Osteoblast (primary cell): ENCODE measurements at places on chromosomes 7 and 10. TPM values are rescaled to one million over a fixed set of nuclear protein-coding genes. Genes with fewer than 3 reads are reported as not detected.
A peak's percentile ranks its signal among the peaks of the same experiment; 100 is the strongest.

GRCh38 chr7:149209518-149210269 lies 14.3 kb downstream of the ZNF282 start:
- DNase-seq: peak; percentile 95

Gene ZNF862
- 8.7 and 12.7 TPM in 2 replicates for total RNA-seq

Gene EVX1
- total RNA-seq: not detected in 2 replicates

GRCh38 chr7:159091480-159092475 lies 52.9 kb downstream of the VIPR2 start:
- peak; percentile 59 for DNase-seq

DNA sequence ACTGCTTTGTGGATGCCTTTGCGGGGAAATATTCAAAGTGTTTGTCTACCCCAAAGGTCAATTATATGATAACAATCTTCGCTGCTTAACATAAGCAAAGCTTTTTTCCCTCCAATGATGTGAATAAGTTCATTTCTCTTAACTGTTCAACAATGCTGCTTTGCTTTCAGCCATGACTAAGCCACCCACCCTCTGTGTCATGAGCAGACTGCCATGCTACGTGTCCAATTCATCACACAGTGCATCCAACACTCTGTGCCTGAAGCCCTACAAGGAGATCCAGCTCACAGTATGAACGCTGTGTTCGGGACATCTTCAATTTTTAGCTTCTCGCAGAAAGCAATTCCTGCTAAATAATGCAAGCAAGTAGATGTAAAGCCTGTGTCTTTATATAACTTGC lies 5.7 kb upstream of the TAS2R40 start:
- peak; percentile 81 for DNase-seq

Gene PLCE1
- 6.2 and 7.7 TPM in 2 replicates for total RNA-seq

DNA sequence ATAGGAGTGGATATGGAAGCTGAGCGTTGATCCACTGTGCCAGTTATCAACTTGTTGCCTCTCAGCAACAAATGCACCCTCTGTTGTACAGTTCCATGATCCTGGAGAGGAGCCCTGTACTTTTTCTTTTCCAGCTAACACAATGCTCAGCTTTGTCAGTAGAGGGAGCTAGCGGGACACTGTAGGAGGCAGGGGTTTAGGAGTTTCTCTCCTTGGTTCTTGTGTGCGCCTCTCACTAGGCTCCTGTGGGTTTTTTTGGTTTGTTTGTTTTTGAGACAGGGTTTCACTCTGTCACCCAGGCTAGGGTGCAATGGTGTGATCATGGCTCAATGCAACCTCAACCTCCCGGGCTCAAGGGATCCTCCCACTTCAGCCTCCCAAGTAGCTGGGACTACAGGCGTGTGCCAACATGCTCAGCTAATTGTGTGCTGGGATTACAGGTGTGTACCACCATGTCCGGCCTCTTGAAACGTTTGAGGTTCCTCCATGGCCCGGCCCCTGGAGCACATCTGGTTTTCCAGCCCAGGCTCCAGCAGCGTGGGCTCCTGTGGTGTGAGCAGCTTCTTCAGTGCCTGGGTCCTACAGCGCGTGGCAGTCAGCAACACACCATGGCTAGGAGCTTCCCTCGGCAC lies 12.0 kb upstream of the MARVELD1 start:
- DNase-seq: peak; percentile 88

Gene MKX
- total RNA-seq: 6.5 and 15.3 TPM in 2 replicates

- peak; percentile 89 for DNase-seq
These were observed 73.4 kb downstream of the SHH start for GRCh38 chr7:155738652-155739537.

Gene RBP4
- 2.1 and 3.3 TPM in 2 replicates for total RNA-seq

Gene NPSR1
- not detected in 2 replicates for total RNA-seq

- DNase-seq: no peak
These were observed 75.9 kb downstream of the SVOPL start for GRCh38 chr7:138625084-138625848.

DNA sequence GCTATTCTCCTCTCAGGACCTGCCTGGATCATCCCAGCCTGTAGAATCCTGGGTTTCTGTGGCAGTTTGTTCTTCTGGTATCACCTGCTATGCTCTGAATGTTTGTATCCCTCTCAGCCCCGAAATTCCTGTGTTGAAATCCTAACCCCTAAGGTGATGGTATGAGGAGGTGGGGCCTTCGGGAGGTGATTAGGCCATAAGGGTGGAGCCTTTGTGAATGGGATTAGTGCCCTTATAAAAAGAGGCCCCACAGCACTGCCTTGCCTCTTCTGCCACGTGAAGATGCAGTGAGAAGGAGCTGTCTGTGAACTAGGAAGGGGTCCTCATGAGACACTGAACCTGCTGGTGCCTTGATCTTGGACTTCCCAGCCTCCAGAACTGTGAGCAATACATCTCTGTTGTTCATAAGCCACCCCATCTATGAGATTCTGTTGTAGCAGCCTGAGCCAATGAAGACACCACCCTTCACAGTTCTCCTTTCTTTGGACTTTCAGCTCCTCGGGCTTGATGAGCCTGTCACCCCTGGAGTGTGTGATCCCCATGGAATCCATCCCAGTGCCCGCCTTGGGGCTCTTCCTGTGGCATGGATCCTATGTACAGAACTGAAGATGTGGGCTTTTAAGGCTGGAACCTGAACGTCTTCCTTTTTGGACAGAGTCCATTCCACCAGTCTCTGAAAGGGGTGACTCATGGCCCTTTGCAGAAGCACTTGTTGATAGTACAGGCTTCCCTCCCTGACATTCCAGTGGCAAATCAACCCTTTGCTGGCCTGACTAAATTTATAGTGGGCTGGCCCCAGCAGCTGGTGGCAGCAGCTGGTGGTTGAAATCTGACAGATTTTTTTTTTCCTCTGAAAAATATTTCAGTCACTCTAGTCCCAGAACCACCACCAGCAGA lies 138.0 kb downstream of the TACC2 start:
- peak; percentile 93 for DNase-seq

Gene ENKUR
- 0.59 TPM in 1 of 2 replicates, not detected in the other for total RNA-seq

Gene CCDC126
- 12.3 and 13.8 TPM in 2 replicates for total RNA-seq

Gene CPVL
- total RNA-seq: 0.36 TPM in 1 of 2 replicates, not detected in the other

GRCh38 chr10:46228563-46229071 lies 58.2 kb upstream of the ANTXRL start:
- DNase-seq: peak; percentile 90

Gene ADGRA1
- total RNA-seq: not detected in 2 replicates

Gene DIP2C
- total RNA-seq: 32.4 and 36.9 TPM in 2 replicates

Gene HPSE2
- not detected in 2 replicates for total RNA-seq

Gene SPDYE1
- total RNA-seq: not detected in 2 replicates
